Activated CD8-positive, alpha-beta memory T cell treated with anti-CD3 and anti-CD28 coated beads, Interleukin-2, amount 10 ng/mL, durations not matched to agents 7 days and 5 days (primary cell): ENCODE measurements at places on chromosomes 12 and 14.
A peak's percentile ranks its signal among the peaks of the same experiment; 100 is the strongest.

GRCh38 chr12:92566448-92567019 is 136.3 kb upstream of the PLEKHG7 start:
- DNase-seq, result no peak

DNA sequence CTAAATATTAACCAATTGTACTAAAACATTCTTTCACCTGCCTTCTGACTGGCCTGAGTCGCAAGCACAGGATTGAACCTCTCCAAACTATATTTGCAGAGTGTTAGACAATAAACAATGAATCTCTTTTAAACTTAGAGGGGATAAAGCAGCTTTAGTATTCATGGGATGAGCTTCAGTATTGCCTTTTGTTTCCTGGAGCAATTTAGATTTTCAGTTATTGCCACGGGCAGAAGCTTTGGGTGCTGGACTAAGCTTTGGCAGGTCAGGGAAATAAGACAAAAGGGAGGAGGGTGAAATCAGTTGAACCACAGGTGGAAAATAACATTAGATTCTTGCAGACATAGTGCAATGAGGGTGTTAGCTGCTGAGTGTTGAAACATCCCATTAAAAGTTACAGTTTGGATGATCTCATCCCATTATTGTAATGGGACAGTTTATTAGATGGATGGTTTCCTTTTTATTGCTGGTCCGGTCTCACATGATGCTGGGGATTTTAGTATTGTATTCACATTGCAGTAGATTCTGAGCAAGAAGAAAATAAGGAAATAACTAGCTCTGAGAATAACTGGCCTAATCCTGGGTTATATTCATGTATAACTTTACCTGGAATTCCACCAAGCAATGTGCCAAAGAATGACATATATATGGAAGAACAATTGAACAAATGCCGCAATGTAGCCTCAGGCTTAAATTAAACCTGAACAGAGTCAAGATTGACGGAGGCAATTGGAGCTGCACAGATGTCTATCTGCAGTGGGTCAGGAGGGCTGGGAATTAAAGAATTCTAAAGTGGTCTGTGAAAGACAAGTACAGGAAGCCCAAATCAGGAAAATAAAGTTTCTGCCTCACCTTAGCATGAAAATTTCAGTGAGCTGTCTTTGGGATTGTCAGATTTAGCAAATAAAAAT is 1092.8 kb upstream of the SEL1L start:
- no peak for DNase-seq

DNA sequence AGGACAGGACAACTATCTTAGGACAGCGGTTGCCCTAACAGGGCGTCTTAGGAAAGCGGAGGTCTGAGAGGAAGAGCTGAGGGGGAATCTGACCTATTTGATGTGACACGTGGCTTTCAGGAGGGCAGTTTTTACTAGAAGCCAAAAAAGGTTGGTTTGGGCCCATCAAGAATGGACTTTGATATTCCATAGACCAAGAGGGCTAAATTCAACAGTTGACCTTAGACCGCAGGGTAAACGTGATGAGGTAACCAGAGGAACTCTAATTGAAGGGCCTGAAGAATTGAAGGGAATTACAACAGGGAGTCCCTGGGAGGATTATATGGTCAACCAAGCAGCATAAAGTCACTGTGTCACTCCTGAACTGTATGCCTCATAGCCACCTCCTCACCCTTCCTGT is 11.5 kb downstream of the C1S start:
- no peak for DNase-seq

- no peak for DNase-seq
These were observed 2.0 kb downstream of the AQP6 start for GRCh38 chr12:49974677-49975317.

GRCh38 chr12:16352481-16352880 is 5.0 kb downstream of the MGST1 start:
- DNase-seq, result no peak

- DNase-seq, result no peak
These were observed 53.1 kb downstream of the TGFB3 start for GRCh38 chr14:75928690-75929181.

- DNase-seq, result no peak
These were observed 130.8 kb downstream of the RTN1 start for GRCh38 chr14:59739794-59740193.

DNA sequence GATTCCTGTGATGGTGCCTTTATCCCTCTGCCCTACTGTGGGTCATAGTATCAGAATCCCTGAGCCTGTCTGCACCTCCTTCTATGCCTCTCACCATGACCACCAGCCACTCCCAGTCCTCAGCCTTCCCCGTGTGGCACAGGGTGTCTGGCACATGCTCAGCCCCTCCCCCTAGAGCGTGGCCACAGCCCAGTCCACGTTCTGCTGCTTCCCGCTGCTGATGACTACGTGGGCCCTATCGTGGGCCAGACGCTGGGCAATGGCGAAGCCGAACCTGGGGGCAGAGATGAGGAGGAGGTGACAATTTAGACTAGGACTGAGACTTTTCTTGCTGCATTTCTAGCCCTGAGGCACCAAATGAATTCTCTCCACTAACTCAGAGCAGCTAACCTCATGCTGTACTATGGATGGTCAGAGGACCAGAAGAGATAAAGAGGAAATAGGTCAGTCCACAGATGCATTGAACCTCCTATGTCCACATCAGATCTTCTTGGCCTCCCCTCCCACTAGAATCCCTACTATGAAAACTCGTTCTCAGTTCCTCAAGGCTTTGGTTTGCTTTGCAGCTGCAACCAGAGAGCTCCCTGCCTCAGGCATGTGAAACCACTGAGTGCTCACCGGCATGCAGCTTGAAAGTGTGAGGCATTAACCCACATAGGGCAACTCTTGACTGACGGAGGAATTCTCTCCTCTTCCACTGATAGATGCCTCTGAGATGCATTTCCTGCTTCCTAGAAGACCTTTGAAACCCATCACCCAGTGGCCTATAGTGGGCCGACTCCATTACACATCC is 126.3 kb upstream of the DHRS4 start:
- DNase-seq, result no peak

GRCh38 chr14:67166450-67166853 is 22.8 kb upstream of the GARIN2 start:
- DNase-seq, result peak; percentile 48

GRCh38 chr14:95465936-95466335 is 50.5 kb downstream of the SYNE3 start:
- no peak for DNase-seq

DNA sequence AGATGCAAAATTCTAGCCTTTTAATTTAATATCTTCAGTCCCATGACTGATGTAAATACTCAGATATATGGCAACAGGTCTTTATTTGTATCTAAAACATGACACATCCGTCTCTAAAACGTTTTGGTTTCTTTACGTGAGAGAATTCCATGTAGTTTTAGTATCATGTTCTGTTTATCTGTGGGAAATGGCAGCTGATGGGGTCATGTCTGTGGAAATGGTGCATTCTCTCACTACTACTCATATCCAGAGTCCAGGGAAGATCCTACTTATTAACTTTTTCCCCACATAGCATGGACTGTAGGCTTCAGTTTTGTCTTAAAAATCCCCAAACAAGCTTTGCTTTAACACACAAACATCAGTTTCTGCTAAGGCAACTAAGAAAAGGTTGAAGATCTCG is 53.8 kb downstream of the SPTLC2 start:
- no peak for DNase-seq

- DNase-seq, result peak; percentile 19
These were observed 37.7 kb downstream of the NRDE2 start for GRCh38 chr14:90293766-90294730.

GRCh38 chr12:100752841-100753240 is 41.7 kb upstream of the ANO4 start:
- no peak for DNase-seq

GRCh38 chr14:29007990-29008389 is 241.4 kb downstream of the FOXG1 start:
- no peak for DNase-seq

DNA sequence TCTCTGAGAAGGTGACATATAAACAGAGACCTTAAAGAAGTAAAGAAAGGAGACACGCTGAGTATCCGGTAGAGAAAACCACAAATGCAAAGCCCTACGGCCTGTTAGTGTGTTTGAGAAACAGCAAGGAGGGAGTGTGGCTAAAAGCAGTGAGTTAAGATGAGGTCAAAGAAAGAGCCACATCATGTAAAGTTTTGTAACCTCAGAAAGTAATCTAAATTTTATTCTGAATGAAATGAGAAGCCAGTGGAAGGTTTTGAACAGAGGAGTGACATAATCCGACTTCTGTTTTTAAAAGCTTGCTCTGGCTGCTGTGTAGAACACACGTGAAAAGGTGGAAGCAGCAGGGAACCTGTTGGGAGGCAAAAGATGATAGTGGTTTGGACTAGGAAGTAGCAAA is 32.6 kb downstream of the PPP2R5E start:
- DNase-seq, result peak; percentile 77

GRCh38 chr14:92939699-92940098 is 16.7 kb downstream of the CHGA start:
- DNase-seq, result no peak

GRCh38 chr14:90518941-90519256 is 122.1 kb downstream of the CALM1 start:
- DNase-seq, result peak; percentile 60

DNA sequence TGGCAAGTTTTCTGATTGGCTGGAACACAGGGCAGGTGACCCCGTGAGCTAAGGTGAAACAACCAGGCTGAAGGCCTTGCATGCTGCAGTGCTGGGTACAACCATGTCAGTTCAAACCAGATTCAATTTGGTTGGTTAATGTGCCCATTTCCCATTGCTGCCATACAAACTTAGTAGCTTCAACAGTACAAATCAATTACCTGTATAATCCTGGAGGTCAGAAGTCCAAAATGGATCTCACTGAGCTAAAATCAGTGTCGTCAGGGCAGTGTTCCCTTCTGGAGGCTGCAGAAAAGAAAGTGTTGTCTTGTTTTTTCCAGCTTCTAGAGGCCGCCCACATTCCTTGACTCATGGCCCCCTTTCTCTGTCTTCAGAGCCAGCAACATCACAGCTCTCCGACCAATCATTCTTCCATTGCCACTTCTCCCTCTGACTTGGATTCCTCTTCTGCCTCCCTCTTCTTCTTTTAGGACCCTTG is 221.7 kb downstream of the ZFP36L1 start:
- DNase-seq, result no peak

DNA sequence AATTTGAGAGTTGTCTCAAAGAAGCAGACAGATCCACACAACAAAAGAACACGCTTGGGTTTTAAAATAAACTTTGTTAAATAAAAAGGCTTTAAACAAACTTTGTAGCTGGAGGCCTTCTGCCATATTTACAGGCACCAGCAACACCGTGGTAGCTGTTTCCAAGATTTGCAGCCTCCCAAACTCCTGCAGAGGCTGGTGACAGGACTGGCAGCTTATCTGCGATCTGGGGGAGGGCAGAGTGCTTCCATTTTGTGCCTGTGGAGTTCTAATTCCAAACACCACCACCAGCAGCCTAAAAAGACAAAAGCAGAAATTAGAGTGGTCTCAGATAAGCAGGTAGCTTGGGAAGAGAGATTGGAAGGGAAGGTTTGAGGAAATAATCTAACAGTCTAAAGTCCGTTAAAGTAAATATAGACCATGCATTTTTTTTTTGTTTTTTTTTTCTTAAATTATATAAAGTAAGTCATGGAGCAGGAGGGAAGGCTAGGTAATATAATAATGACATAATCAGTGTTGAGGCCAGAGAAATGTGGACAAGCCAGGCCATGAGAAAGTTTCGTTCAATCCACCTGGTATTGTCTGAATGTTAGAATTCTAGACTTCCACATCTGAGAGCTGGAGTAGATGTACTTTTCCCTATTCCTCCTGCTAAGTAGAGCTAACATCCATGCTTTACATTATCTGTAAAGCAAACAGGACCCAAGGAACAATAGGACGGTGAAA is 69.6 kb upstream of the TMEM132D start:
- no peak for DNase-seq

- no peak for DNase-seq
These were observed 8.1 kb downstream of the LGALS3 start for GRCh38 chr14:55136885-55137786.

DNA sequence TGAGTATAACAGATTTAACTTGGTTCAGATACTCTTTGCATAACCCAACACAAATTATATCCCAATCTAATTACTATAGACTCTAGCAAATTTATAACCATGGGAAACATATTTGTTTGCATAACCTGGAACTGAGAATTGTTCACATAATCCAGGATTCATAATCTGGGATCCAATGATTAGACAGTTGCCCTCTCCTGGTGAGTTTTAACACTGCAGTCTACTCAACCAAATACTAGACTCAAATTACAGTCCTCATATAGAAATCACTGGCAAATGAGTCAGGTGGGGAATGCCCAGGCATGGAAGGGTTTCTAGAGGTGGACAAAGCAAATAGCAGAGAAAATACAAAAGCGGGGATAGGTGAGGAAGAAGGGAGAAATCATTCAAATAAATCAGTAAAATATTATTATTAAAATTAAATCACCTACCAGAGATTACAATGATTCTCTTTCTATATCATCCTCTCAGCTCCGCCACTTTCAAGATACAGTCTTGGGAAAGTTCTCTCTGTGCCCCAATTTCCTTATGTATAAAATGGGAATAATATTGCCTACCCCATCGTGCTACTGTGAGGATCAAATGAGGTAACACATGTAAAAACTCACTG is 9.4 kb downstream of the GCH1 start:
- DNase-seq, result no peak

GRCh38 chr14:74616996-74617700 is 5.1 kb upstream of the LTBP2 start:
- DNase-seq, result no peak

- no peak for DNase-seq
These were observed 181.8 kb upstream of the MYL2 start for GRCh38 chr12:111102102-111102739.

- DNase-seq, result no peak
These were observed 6.3 kb downstream of the PAH start for GRCh38 chr12:102910792-102911191.

DNA sequence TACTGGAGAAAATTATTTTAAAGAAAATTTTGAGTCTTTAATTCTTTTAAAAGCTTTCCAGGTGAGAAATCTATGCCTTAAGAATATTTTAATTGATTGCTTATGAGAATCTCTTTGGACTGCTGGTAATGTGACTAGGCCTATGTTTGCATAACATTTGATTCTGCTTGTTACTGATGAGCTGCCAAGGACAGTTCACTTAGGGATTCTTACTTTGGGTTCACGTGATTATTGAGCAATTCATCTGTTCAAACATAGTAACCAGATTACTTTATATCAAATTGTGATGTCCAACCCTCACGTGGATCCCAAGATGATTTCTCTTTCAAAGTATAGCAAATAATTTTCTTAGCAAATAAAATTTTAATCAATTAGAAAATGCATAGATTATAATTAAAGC is 27.4 kb upstream of the ABCD2 start:
- DNase-seq, result no peak

DNA sequence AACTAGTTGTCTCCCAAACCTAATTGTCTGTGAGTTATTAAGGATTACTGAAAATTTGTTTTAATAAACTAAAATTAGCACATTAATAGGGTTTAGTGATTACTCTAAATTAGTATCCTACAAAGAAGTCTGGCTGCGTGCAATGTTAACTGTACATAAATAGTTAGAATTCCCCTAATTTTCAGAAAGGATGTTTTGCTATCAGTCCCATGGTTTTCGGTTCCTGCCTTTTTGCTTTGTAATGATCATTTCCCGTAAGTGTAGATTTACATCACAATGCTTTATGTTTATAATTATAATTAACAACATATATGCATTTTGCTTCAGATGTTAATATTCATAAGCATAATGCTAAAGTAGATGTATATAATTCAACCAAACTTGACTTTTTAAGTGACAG is 19.8 kb upstream of the LYZ start:
- no peak for DNase-seq
